ENCODE measurements at places on chromosomes 4 and X. TPM values are rescaled to one million over a fixed set of nuclear protein-coding genes. Genes with fewer than 3 reads are reported as not detected.

ZNF630 gene
- total RNA-seq: 0.33 TPM

POU3F4 gene
- not detected for total RNA-seq

SYTL5 gene
- 0.16 TPM for total RNA-seq

CC2D2A gene
- total RNA-seq: 9.0 TPM

NELFA gene
- total RNA-seq: 31.3 TPM

C1QTNF7 gene
- total RNA-seq: not detected

CLCN5 gene
- total RNA-seq: 4.6 TPM

DACH2 gene
- total RNA-seq: 0.25 TPM

WDR17 gene
- 0.98 TPM for total RNA-seq

MAGEA11 gene
- total RNA-seq: not detected

SORCS2 gene
- 1.3 TPM for total RNA-seq

HERC5 gene
- 0.33 TPM for total RNA-seq

COL4A6 gene
- 3.4 TPM for total RNA-seq

All from mesangial cell (primary cell).